T-cell (primary cell): ENCODE measurements at places on chromosomes 6 and 20. TPM values are rescaled to one million over a fixed set of nuclear protein-coding genes. Genes with fewer than 3 reads are reported as not detected.

- peaks cover 2% of the 10 kb centered on the region for H3K27me3 ChIP-seq
- no peaks in the 10 kb centered on the region for H3K4me1 ChIP-seq
- no peak for DNase-seq
- H3K27ac ChIP-seq = no peak overlapping the region
- H3K4me3 ChIP-seq = no peak overlapping the region
Measured at GRCh38 chr20:51116765-51117686, 94.1 kb upstream of the KCNG1 start.

- H3K4me3 ChIP-seq = no peak overlapping the region
- no peak overlapping the region for H3K27ac ChIP-seq
- H3K27me3 ChIP-seq = no peaks in the 10 kb centered on the region
- no peaks in the 10 kb centered on the region for H3K4me1 ChIP-seq
- no peak for DNase-seq
Measured at GRCh38 chr20:13029687-13030375, 21.1 kb downstream of the SPTLC3 start.

The MATN4 gene
- not detected for total RNA-seq

DNA sequence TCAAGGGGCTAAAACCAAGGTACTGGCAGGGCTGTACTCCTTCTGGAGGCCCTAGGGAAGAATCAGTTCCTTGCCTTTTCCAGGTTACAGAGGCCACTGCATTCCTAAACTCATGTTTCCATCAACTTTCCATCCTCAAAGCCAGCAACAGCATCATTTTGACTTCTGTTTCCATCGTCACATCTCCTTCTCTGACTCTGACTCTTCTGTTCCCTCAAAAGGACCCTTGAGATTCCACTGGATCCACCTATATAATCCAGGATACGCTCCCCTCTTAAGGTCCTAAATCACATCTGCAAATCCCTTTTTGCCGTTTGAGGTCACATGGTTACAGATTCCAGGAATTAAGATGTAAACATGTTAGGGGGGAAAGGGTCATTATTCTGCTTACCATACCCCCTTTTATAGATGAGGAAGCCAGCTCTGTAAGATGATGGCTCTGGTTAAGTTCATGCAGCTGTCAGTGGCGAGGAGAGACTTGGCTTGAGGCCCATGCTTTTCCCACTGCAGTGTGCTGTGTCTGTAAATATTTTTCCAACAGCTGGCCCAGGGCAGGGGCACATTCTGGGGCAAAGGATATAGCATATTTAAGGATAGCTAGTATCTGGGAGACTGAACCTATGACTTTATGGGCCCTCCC lies 114.6 kb downstream of the TNFRSF21 start:
- H3K36me3 ChIP-seq = no peaks in the 10 kb centered on the region
- no peaks in the 10 kb centered on the region for H3K27me3 ChIP-seq
- H3K4me1 ChIP-seq = no peaks in the 10 kb centered on the region
- no peak overlapping the region for H3K4me3 ChIP-seq
